ENCODE measurements at places on chromosomes 6 and 20. TPM values are rescaled to one million over a fixed set of nuclear protein-coding genes. Genes with fewer than 3 reads are reported as not detected.

GRCh38 chr6:133834472-133835170, 54.3 kb upstream of the TCF21 start:
- no peak for DNase-seq

- DNase-seq: peak; percentile 39
Observed at GRCh38 chr20:5000263-5001173, 792 bp downstream of the SLC23A2 start.

The CLPSL2 gene
- not detected for total RNA-seq

DNA sequence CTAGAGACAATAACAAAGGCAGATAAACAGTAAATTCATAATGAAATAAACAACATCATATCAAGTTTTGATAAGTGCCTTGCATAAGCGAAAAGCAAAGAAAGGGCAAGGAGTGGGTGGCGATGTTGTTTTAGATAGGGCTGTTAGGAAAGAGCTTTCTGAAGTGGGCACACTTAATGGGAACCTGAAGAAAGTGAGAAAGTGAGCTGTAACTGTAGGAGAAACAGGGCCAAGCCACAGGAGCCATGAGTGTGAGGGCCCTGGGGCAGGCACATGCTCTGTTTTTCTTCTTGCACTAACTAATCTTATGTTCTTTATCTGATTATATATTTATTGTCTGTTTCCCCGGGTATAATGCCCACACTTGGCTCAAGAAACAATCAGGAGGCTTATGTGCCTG, 193.4 kb upstream of the SUPT3H start:
- no peak for DNase-seq

The EYS gene
- total RNA-seq: not detected

The RIMS1 gene
- total RNA-seq: not detected

The HLA-DPA1 gene
- 16.3 TPM for total RNA-seq

The CBLN4 gene
- total RNA-seq: not detected

DNA sequence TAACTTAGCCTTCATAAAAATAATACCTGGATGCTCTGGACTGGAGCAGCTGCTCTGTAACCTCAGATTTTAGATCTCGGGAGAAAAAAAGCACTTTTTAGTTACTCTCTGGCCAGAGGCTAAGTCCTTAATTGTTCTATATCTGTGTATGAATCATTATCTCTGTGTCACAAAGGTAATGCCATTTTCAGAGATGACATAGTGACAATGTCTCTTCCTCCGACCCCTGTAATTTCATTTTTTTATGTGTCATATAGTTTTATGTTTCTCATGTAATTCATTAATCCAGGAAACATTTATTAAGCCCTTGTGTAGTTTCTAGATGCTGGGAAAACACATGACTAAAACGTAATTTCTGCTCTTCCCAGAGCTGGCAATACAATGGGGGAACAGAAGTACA, 55.6 kb downstream of the SENP6 start:
- no peak for DNase-seq

DNA sequence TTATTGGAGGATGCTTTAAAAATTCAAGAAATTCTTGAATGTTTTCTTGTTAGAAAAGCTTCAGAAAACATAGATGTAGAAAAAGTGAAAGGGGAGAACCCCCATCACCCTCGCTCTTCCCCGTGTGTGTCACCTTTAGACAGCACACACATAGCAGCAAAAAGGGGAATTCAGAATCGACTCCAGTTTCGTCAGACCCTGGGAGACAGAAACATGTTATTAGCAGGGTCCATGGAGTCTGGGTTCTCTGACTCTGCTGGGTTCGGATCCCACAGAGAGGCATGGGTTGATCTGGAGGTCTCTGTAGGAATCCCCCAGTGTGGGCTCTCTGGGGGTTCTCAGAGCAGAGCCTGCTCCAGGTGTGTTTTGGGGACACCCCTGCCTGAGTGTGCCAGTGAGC, 43.7 kb downstream of the ARHGAP40 start:
- DNase-seq: no peak

GRCh38 chr6:113402544-113402943, 454.6 kb upstream of the MARCKS start:
- DNase-seq: no peak

- no peak for DNase-seq
Observed at GRCh38 chr6:42831237-42831636, 48.2 kb upstream of the RPL7L1 start.

The ABHD16B gene
- not detected for total RNA-seq

The SASH1 gene
- 0.04 TPM for total RNA-seq

The RPL10A gene
- total RNA-seq: 2,291 TPM

The IMPG1 gene
- total RNA-seq: not detected

GRCh38 chr6:135087803-135088202, 33.2 kb upstream of the HBS1L start:
- DNase-seq: peak; percentile 53

The CCM2L gene
- total RNA-seq: not detected

GRCh38 chr6:16769986-16770376, 8.7 kb upstream of the ATXN1 start:
- no peak for DNase-seq

GRCh38 chr6:134882426-134883038, 67.4 kb downstream of the ALDH8A1 start:
- peak; percentile 42 for DNase-seq

DNA sequence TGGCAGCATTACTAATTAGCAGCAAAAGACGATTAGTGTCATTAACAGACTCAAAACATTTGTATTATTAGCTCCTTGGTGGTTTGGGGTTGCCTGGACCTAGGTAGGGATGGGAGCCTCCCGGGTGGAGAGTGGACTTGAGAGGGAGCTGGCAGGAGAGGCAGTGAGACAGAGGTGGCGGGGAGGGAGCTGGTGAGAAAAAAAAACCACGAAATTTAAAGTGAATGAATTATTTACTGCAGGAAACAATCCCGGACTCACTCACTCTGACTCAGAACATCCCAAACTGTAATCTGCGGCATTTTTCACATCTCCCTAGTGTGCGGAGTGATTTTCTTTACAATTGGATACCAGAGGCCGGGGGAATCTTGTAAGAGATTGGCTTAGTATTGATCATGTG, 14.3 kb upstream of the CDH22 start:
- DNase-seq: no peak

DNA sequence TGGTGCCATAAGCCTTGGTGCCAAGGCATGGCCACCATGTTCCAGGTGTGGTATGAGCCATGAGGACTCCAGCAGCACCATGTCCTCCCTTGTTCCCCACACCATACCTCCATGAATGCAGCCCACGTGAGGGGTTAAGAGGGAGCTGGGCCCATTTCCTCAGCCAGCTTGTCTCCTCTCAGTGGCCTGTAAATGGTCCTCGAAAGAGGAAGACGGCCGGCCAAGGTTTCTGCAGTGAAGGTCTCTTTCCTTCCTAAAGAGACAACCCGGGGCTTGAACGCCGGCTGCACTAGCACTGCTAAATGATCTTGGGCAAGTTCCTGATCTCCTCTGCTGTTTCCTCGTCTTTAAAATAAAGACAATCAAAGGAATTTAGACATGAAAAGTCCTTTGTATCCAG, 154.0 kb downstream of the BMP7 start:
- no peak for DNase-seq

The FAM209B gene
- total RNA-seq: not detected

- DNase-seq: no peak
Observed at GRCh38 chr6:147311218-147311617, 107.0 kb downstream of the STXBP5 start.

The WFDC6 gene
- not detected for total RNA-seq

DNA sequence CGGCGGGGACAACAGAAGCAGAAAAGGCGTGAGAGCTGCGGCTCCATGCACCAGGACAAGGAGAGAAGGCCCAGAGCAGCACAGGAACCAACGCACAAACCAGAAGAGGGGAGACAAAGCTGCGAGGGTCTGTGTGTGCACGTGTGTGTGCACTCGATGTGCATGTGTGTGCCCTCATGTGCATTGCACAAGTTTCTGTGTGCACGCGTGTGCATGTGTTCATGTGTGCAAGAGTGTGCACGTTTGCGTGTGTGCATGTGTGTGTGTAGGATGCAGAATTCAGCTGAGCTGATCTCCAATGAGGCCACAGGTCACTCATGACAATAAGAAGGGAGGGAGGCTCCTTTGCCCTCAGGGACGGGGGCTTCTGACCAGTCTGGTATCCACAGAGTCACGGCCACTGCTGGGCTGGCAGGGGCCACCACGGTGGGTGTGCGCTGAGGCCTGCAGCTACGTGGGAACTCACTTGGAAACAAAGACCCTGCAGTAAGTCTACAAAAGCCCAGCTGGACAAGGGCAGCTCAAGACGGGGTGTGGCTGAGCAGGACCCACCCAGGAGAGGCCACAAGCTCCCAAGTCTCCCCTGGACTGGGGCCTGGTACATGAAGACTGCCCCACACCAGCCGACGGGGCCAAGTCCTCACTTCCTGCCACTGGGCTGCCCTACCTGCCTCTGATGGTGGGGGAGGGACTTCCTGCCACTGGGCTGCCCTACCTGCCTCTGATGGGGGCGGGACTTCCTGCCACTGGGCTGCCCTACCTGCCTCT, 48.1 kb upstream of the CHRNA4 start:
- no peak for DNase-seq

The PNPLA1 gene
- not detected for total RNA-seq

- DNase-seq: no peak
Observed at GRCh38 chr20:50418890-50419642, 91.1 kb upstream of the PTPN1 start.

The SDC4 gene
- 25.5 TPM for total RNA-seq

DNA sequence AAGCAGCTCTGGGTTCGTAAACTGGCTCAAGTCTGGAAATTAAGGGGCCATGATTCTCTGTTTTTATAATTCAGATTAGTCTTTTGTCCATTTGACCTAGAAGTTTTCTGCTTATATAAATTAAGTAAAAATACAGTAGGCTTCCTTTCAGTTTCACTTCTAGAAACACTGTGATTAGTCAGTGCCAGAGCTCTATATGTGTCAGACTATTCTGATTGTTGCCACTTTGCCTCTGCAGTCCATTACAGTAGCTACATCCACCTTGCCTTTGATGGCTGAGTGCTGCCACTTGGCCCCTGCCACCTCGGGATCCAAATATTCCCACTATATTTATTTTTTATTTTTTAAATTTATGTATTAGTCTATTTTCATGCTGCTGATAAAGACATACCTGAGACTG, 7.9 kb downstream of the ZC2HC1B start:
- no peak for DNase-seq

DNA sequence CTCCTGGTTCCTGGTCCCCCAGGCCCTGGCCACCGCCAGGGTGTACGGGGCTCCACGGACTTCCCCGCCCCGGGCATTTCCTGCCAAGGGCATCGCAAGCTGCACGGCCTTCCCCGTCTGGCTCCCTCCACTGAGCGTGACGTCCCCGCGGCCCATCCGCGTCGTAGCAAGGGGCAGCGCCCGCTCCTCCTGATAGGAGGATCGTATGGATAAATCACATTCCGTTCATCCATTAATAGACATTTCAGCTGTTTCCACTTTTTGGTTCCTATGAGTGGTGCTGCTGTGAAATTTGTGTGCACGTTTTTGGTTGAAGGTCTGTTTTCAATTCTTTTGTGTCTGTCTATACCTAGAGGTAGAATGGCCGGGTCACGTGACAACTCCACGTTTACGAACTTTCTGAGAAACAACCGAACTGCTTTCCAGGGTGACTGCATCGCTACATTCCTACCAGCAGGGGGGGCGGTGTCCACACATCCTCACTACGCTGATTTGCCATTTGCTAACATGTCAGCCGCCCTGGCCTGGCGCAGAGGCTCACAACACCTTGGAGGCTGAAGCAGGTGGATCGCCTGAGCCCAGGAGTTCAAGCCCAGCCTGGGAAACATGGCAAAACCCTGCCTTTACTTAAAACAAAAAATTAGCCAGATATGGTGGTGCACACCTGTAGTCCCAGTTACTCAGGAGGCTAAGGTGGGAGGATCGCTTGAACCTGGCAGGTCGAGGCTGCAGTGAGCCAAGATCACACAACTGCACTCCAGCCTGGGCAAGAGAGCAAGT, 37.7 kb downstream of the KCNQ2 start:
- peak; percentile 73 for DNase-seq

GRCh38 chr6:106290954-106291353, 34.6 kb downstream of the ATG5 start:
- no peak for DNase-seq

GRCh38 chr6:56620229-56620868, 22.3 kb downstream of the DST start:
- no peak for DNase-seq

The DNAH8 gene
- 0.08 TPM for total RNA-seq

The PPIL6 gene
- total RNA-seq: 0.64 TPM

DNA sequence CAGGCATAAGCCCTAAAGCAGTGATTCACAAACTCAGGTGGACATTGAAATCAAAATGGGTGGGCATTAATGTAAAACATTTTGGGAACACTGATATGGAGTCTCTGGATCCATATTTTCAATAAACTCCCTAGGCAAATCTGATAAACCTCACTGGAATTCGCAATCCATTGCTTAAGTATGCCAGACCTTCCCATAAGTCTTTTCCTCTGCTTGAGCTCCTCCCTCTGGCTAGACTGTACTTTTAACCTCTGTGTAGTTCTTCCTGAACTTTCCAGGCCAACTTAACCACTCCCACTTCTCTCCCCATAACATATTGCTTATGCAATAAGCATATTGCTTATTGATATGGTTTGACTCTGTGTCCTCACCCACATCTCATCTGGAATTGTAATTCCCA, 629.7 kb upstream of the IMPG1 start:
- DNase-seq: no peak

GRCh38 chr20:51216850-51217249, 193.9 kb upstream of the KCNG1 start:
- DNase-seq: no peak

The PPP1R16B gene
- 65.3 TPM for total RNA-seq

The ZNF165 gene
- total RNA-seq: 4.3 TPM

- no peak for DNase-seq
Observed at GRCh38 chr20:46991880-46992639, 97.4 kb downstream of the EYA2 start.

The OXT gene
- total RNA-seq: not detected

The VGLL2 gene
- not detected for total RNA-seq

All from activated naive CD8-positive, alpha-beta T cell treated with anti-CD3 and anti-CD28 coated beads for 36 hours (primary cell).